CD4-positive, CD25-positive, alpha-beta regulatory T cell (primary cell): ENCODE measurements at places on chromosomes 11 and 22. TPM values are rescaled to one million over a fixed set of nuclear protein-coding genes. Genes with fewer than 3 reads are reported as not detected.

CCND1 gene
- 3.6 TPM for total RNA-seq

MCHR1 gene
- not detected for total RNA-seq

MTMR2 gene
- 9.8 TPM for total RNA-seq

DDTL gene
- total RNA-seq: 4.4 TPM

APOL2 gene
- total RNA-seq: 69.7 TPM

GUCY1A2 gene
- total RNA-seq: not detected

OR4C11 gene
- not detected for total RNA-seq

CLMP gene
- 0.20 TPM for total RNA-seq

VWCE gene
- 0.94 TPM for total RNA-seq

NRXN2 gene
- total RNA-seq: 0.42 TPM

SERPIND1 gene
- total RNA-seq: not detected

HOATZ gene
- total RNA-seq: not detected

OR4C15 gene
- total RNA-seq: not detected

NF2 gene
- 31.6 TPM for total RNA-seq

FGF19 gene
- not detected for total RNA-seq

OR51B5 gene
- total RNA-seq: not detected

ABCG4 gene
- total RNA-seq: not detected

SCGB1C1 gene
- not detected for total RNA-seq

CASP4 gene
- 116 TPM for total RNA-seq

SGSM1 gene
- 2.9 TPM for total RNA-seq

HTR3A gene
- total RNA-seq: not detected

ALG8 gene
- total RNA-seq: 20.6 TPM

CRYBB1 gene
- total RNA-seq: not detected

NTM gene
- total RNA-seq: not detected

KIAA0930 gene
- 21.3 TPM for total RNA-seq

COPB1 gene
- total RNA-seq: 66.1 TPM

C11orf52 gene
- total RNA-seq: not detected

TSSK2 gene
- not detected for total RNA-seq

ANO9 gene
- total RNA-seq: 153 TPM

MMP13 gene
- not detected for total RNA-seq
